Left ventricle myocardium inferior (tissue), 1 donor: ENCODE measurements at places on chromosomes 16 and 17.

- DNase-seq = no peak
Observed at GRCh38 chr16:19252904-19253303, 32.6 kb upstream of the CLEC19A start.

DNA sequence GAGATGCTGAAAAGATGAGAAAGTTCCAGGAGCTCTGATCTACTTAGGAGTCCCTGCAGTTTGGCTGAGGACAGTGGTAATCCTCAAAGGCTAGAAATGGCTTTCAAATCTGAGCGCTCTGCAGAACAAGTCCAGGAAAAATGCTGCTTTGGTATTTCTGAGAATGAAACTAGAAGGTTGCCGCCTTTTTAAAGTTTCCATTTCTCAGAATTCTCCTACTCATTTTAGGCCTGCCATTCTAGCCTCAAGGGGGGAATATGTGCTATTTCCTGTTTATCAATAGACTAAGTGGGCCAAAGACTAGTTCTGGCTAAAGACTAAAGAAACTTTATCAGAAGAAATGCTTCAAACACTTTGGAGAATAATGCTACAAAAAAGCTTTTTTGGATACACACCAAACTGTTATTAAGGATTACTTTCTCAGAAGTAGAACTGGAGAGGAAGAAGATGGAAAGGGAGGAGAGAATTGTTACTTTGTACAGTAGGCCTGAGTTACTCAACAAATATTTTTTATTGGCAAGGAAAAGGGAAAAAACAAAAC lies at the start of gene SLFN12L:
SLFN12L (minus strand) TSS at position 78 of the 541 bp plus-strand sequence. CDS start 15,314 bp downstream, outside the sequence.
- no peak for DNase-seq

GRCh38 chr17:12478311-12478710 lies 187.4 kb upstream of the MYOCD start:
- DNase-seq = no peak

GRCh38 chr16:86566601-86566965 lies at the start of gene FOXC2:
FOXC2 (plus strand) TSS chr16:86566829; CDS start chr16:86567336, 507 bp downstream.
- peak; percentile 92 for DNase-seq

DNA sequence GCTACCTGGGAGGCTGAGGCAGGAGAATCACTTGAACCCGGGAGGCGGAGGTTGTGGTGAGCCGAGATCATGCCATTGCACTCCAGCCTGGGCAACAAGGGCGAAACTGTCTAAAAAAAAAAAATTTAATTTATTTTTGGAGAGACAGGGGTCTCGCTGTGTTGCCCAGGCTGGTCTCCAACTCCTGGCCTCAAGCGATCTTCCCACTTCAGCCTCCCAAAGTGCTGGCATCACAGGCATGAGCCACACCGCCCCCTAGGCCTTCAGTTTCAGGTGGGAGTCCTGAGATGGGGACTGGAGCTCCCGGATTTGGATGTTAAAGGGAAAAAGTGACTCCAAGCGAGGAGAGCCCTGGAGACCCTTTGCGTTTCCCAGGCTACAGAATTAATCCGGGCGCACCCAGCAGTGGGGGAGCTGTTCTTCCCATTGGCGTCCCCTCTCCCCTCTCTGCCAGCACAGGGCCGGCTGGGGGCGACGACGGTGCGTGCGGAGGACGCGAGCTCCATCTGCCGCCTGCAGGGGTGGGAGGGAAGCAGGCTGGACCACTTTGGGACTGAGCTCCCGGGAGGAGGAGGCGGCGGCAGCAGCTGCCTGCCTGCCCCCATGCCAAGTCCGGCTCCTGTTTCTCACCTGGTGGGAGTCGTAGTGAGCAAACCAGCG lies 49.3 kb upstream of the USP7 start:
- no peak for DNase-seq

DNA sequence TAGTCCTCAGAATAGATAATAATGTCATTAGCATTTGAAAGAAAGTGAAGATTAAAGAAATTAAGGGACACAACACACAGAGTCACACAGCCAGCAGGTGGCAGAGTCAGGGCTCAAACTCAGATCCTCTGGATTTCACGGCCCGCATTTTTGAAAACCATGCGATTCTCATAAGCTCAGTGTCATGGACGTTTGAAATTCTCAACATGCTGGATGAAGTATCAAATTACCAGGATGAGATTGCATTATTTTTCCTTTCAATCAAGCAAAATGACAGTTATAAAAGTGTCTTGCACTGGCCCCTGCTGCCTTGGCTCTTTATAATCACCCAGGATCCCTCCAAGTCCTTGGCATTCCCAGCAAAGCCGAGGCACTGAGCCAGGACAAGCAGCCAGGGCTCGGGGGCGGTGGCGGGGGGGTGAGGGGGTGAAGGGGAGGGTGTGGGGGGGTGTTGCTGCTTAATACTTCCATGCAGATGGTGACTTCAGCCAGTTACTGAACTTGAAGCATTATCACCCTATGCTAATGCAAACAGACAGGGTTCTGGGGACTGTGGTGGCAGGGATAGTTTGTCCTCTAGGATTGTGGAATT lies 6.6 kb upstream of the BMERB1 start:
- DNase-seq = peak; percentile 72

GRCh38 chr17:46121841-46122485 lies 71.3 kb downstream of the KANSL1 start:
- no peak for DNase-seq

GRCh38 chr17:80331820-80332219 lies 71.2 kb downstream of the RNF213 start:
- DNase-seq = no peak

DNA sequence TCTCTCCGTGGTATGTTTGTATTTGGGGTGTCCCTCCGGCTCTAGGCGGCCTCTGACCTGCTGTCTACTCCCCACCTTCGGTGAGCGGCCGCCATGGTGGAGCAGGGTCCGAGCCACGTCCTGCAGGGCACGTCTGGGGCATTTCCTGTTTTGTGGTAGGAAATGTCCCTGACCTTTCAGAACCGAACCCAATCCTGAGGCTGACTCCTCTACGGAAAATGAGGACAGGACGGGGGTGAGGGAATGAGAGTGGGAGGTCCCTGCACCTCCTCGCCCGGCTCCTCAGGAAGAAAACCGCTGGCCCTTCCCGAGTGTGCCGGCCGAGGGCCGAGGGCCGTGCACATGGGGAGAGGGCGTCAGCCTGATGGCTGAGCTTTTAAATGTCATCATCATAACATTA lies 45.8 kb downstream of the WDR45B start:
- no peak for DNase-seq

DNA sequence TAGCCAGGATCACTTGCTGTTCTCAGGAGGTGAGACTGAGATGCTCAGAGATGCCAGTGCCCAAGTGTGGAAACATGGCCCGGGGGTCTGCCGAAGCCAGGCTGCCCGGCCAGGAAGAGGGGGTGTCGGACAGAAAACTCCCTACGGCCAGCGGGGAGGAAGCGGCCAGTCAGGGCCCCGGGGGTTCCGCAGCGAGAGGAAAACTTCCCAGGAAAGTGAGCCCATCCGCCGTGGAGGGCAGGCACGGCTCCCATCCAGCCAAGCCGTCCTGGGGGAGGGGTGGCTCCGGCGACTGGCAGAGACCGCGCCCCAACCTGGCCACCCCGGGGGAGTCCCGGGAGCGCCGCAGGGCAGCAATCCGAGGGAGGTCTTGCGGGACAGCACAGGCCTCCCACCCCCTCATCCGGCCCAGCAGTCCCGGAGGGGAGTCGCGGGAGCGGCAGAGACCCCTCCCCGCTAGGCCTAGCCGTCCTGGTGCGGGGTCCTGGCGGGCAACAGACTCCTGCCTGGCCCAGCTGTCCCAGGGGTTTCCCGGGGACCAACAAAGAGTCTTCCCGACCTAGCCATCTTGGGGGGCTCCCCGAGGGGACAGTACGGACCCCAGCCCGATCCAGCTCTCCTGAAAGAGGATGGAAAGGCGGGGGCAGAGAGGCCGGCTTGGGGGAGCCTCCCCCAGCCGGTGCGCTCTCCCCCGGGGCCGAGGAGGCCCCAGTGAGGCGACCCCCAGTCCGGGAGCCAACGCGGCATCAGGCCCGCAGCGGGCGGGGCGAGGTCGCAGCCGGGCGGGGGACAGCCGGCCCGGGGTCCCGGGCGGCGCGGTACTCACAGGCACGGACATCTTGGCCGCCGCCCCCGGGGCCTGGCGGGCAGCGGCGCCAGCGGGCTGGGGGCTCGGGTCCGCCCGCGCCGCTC lies 13.8 kb upstream of the BCAR1 start:
- DNase-seq = no peak

DNA sequence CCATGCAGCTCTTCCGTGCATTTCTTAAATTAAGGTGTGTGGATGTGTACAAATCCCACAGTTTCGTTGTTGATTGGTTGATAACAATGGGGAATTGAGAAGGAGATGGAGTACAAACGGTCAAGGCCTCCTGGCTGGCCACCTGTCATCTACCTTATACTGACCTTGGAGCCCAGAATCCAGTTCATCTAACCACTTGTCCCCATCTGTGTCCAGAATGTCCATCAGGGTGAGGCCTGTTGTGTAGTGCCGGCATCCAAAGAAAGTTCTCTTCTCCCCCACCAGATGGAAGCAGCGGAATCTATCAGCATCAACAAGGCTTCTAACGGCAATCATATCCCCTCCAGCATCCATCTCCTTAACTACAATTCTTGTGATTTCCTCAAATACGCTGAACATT lies 1.5 kb downstream of the GSDMB start:
- DNase-seq = no peak

- DNase-seq = no peak
Observed at GRCh38 chr16:65062736-65063583, 58.9 kb downstream of the CDH11 start.

GRCh38 chr16:51875834-51876600 lies 670.9 kb downstream of the TOX3 start:
- DNase-seq = no peak

DNA sequence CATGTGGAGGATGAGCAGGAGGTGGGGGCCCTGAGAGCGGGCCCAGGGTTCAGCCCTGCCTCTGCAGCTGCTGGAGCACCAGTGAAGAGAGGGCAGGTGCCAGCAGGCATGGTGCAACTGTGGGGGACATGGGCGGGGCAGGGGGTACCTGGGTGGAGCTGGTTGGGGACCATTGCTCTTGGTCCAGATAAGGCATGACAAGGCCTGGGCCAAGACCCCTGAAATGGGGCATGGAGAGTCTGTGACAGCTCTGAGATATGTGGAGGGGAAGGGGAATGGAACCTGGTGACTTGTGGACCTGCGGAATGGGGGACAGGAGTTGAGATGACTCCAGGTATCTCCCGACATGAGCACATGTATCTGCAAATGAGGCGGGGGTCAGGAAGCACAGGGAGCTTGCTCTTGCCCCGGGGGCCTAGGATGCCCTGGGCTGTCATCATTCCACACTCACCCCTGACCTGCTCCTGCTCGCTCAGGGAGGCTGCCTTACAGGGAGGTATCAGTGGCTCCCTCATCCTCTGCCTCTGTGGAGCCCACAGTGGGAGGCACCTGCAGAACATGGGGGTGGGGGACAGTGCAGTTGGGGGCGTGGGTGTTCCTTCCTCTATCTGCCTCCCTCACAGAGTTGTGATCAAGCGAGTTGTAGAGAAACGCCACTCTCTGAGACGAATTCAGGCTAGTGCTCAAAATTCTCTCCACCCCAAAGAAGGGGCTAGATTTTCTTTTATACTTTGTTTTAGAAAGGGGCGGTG lies 40.2 kb downstream of the TMEM235 start:
- no peak for DNase-seq

DNA sequence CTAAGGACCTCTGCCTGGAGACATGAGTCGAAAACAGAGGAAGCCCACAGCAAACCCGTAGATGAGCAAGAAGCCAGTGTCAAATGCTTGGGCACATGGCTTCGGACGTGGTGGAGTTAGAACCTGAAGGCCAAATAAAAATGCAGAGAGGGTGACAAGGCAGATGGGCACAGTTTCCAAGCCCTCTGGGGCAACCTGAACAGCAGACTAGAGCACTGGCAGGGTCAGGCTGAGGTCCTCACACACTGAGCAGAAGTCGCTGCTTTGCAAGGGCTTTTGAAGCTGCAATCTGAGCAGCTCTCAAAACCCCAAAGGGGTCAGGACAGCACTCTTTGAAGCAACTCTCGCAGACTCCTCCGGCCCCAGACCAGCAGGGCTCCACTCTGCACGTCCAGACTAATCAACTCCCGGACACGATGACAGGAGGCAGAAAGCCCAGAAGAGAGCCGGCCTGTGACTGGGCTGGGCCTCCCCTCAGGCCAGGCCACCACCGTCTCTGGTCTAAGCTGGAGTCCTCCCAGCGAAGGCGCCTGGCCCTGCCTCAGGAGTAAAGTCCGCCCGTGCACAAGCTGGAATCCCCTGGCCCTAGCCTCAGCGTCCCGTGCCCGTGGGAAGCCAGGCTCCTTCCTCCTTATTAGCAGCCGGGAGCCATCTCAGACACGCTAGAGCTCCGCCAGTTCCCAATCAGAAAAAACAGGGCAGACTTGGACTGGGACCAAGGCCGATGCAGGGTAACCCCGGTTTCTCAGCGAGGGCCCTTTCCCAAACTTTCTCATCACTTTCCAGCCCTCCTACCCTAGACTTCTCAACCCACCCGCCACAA lies 924 bp downstream of the SMARCD2 start:
- DNase-seq = peak; percentile 79

GRCh38 chr17:47641202-47641601 lies 8.5 kb upstream of the KPNB1 start:
- no peak for DNase-seq

DNA sequence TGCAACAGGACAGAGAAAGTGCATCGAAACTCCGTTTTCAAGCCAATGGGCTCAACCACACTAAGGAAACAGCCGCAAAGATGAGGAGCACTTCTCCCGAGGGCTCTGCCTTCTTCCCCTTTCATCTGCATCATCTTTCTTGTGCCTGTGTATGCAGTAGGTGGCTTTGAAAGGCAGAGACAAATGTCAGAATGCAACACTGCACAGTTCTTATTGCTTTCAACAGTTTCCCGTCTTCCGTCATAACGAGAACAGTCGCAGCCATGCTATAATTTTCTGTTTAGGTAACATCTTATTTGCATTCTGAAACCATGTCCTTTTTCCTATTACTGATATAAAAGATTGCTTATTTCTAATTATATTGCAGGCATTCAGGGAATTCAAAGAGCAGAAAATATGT lies 205.2 kb downstream of the SLC39A11 start:
- DNase-seq = no peak

DNA sequence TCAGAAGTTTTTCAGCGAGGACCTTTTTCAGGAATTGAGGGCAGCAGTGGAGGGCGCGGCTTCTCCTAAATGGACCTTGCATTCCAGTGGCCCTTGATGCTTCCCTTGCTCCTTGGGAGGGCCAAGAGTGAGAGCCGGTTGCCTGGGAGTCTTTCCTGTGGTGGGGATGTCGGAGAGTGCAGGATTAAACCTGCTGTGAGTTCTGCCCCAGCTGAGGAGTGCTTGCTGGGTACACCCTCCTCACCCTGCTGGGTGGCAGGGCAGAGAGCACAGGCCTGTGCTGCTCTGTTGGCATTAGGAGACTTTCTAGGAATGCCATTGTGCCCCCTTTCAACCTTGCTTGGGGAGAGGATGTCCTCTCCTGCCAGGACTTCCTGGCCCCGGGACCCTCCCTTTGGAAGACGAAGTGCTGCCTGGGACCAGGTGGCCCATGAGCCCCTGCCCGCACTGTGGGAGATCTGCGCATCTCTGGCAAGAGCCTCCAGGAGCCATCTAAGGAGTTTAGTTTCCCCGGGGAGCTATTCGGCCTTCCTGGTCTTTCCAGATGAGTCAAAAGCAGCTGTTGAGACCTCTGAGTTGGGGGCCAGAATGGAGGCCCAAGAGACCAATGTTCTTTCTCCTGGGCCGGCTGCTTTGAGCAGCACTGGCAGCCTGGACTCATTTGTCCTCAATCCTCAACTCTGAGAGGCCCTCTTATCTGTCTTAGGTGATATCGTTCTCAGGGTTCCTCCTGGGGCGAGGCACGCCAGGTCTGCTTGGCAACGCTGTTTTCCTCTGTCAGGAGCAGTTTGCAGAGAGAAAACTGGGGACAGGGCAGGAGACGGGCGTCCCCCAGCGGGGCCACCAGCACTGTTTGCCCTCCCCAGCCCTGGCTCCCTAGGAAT lies 5.6 kb downstream of the LLGL2 start:
- no peak for DNase-seq
